CD4-positive, alpha-beta T cell (primary cell): ENCODE measurements at places on chromosomes 13 and 19.

GRCh38 chr13:44747179-44747578, 171.0 kb upstream of the TSC22D1 start:
- no peak for DNase-seq

- DNase-seq, result no peak
Measured at GRCh38 chr19:2199215-2199614, 35.5 kb downstream of the DOT1L start.

GRCh38 chr19:4759388-4760284, 31.9 kb upstream of the FEM1A start:
- peak; percentile 15 for DNase-seq

DNA sequence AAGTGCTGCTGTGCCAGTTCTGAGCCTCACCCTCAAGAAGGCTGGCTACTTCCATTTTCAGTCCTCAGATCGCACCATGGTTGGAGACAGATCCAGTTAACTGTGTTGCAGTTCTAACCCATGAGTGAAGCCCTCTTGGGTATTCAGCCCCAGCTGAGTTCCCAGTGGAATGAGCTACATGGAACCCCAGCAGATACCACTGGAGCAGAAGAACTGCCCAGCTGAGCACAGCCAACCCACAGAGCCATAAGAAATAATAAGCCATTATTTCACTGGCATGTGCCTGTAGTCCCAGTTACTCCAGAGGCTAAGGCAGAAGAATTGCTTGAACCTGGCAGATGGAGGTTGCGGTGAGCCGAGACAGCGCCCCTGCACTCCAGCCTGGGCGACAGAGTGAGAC, 59.9 kb downstream of the LATS2 start:
- DNase-seq, result no peak

- DNase-seq, result no peak
Measured at GRCh38 chr13:105327581-105328126, 1207.8 kb downstream of the EFNB2 start.

DNA sequence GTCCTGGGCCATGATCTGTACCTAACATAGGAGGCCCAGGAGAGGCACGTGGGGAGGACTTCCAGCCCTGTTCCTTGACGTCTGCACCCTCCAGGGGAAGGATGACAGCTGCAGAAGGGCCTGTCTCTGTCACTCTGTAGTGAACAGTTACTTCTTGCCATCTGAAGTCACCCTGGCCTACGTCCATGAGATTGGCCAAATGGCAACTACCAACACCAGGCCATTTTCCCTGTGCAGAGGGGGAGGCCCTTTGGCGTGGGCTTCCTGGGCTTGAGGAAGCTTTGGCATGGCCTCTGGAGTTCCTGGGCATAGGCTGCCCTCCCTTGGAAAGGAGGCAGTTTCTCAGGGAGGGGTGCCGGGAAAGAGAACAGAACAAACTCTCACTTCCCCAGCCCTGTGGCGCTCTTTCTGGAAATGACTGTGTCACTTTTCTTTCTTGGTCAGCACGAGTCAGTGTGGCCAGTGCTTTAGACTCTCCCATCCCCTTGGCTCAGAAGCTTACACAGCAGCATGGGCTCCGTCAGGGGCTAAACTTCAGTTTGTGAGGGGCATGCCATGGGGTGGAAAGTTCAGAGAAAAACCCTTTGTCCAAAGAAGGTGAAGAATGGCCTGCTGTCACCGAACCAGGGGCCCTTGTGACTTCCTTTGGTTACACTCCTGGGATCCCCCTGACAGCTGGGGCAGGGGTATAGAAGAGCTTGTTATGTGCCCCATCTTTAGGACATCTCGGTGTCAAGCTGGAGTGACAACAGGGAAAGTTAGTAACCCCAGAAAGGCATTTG, 5.3 kb downstream of the CARM1 start:
- no peak for DNase-seq

GRCh38 chr13:110687736-110688135, 18.2 kb downstream of the CARS2 start:
- no peak for DNase-seq

GRCh38 chr13:77833331-77833863, 85.2 kb downstream of the EDNRB start:
- DNase-seq, result peak; percentile 9

DNA sequence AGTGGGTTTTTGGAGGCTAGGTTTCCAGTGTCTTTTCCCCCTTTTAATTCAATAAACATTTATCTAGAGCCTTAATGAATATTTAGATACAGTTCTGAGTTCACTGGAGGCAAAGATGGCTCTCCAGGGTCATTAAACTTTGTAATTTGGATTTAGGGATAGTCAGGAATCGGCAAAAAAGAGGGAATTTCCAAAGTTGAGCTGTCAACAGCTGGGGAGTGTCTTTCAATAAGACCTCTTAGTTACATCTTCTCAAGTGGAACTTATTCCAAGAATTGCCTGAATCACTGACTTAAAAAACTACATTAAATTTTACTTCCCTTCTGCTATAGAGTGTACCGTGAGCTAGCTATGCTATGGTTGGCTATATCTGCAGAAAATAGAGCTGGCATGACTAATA, 2.0 kb downstream of the LRCH1 start:
- DNase-seq, result peak; percentile 11

GRCh38 chr13:27789153-27789494, 3.2 kb upstream of the GSX1 start:
- DNase-seq, result peak; percentile 45

- no peak for DNase-seq
Measured at GRCh38 chr13:41470196-41470595, 12.8 kb downstream of the RGCC start.

- DNase-seq, result no peak
Measured at GRCh38 chr13:38669234-38669964, 17.5 kb upstream of the FREM2 start.

- no peak for DNase-seq
Measured at GRCh38 chr19:38763795-38764220, 9.5 kb downstream of the LGALS7 start.

DNA sequence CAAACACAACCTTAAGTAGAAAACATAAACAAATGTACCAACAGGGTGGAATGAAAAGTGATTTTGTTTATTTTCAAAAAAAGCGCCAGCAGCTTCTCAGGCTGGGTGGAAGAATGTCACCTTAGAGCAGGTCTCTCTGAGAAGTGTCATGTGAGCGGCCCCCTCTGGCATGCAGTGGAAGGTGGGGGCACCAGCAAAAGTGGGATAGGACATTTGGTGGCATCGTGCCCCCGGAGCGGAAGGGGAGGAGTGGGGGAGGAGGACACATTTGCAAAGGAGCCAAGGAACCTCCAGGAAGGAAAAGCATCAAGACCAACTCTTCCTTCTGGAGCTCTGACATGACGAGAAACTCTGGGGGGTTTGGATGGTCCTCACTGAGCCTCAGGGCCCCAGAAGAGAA, 635.3 kb downstream of the UQCRFS1 start:
- DNase-seq, result no peak

DNA sequence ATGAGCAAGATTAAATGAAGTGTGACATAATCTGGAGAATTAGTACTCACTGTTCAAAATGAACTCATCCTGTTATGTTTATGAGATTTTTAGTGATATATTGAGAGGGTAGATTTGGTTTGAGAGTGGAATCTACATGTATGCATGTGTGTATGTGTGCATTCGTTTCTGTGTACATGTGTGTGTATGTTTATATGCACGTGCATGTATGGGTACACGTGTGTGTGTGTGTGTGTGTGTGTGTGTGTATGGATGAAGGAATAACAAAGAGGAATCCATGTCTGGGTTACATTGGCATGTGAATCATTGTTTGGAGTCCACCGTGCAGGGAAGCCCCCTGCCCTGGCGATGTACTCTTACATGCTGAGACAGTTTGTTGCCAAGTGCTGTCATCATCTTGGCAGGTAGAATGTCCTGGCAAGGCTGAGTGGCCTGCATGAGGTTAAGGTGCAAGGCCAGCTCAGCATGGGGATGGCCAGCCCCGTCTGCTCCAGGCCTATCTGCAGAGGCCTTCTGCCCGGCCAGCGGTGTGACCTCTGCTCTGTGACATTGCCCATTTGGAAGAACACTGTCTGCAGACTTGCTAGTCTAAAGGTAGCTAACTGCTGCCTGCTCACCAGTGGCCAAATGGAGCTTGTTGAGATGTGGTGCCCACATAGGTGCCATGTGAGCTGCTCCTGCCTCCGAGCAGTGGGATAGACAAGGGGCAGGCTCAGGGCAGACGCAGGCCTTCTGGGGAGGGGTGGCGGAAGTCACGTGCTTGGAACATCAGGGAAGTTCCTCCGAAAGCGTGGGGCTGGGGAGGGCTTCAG, 222.3 kb downstream of the TEX29 start:
- no peak for DNase-seq
